ENCODE measurements at places on chromosomes 2 and 18.

DNA sequence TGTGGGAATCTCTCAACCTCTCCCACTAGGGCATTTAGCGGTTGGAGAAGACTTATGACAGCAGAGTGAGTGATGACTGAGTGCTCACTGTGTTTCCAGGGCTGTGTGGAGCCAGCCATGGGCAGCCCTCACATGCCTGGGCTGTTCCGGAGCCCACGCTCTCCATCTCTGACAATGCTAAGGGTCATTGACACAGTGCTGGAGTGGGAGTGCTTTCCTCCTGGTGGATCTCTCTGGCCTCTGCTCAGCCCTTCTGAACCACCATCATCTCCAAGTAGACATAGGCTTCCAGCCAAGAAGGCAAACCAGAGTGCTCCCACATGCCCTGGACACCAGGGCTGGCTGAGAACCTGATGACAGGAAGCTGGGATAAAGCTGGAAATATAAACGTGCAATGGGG, 33.1 kb upstream of the TWIST2 start:
- DNase-seq = no peak

DNA sequence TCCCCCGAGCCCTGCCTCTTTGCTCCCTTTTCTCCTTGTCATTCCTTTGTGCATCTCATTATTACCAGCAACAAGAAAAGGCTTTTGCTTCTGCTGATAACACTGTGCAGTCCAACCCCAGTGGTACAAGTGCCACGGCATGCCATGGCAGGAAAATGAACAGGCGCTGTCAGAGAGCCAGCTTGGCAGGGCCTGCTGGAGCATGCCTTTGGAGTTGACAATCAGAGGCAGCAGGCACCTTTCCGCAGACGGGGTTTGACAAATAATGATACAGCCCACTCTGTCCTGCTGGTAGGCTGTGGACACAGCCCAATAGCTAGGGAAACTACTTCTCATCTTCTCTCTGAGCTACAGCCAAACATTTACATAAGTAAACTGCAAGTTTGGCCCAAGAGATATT, 243.9 kb upstream of the LRRTM1 start:
- no peak for DNase-seq

DNA sequence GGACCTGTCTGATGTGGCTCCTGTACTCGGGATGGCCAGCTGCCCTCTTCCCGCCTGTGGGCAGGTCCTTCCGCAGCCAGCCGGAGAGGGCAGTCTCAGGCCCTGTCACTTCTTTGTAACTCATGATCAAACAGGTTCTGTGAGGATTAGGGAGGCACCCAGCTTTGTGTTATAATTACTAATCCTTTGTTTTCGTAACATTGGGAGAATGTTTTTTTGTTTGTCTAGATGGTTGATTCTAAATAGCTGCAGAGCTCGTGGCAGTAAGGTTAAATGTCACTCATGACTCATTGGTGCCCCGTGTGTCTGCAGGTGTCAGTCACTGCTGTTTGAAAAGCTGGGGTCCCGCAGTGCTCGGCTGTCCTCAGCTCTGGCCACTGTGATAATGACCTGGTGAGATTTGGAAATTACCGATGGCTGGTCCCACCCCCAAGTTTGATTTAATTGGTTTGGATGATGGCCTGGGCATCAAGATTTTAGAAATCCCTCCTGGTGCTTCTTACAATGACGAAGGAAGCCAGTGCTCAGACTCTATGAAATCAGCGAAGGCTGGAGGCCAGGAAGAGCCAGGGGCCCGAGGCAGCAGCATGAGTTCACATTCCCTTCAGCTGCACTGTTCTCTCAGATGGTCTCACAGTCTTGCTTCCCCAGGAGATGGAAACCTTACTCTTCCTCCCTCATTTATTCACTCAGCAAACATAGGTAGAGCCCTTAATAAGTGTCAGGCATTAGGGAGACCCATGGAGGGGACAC, 172.8 kb downstream of the VAPA start:
- no peak for DNase-seq

GRCh38 chr2:134647607-134648256, 71.1 kb downstream of the TMEM163 start:
- no peak for DNase-seq

- no peak for DNase-seq
Observed at GRCh38 chr2:184597571-184597991, 748 bp upstream of the ZNF804A start.

- no peak for DNase-seq
Observed at GRCh38 chr2:113180131-113180946, 6.6 kb downstream of the PSD4 start.

GRCh38 chr2:16744521-16744920, 78.9 kb upstream of the CYRIA start:
- no peak for DNase-seq
